ENCODE measurements at places on chromosomes 7 and 10.

DNA sequence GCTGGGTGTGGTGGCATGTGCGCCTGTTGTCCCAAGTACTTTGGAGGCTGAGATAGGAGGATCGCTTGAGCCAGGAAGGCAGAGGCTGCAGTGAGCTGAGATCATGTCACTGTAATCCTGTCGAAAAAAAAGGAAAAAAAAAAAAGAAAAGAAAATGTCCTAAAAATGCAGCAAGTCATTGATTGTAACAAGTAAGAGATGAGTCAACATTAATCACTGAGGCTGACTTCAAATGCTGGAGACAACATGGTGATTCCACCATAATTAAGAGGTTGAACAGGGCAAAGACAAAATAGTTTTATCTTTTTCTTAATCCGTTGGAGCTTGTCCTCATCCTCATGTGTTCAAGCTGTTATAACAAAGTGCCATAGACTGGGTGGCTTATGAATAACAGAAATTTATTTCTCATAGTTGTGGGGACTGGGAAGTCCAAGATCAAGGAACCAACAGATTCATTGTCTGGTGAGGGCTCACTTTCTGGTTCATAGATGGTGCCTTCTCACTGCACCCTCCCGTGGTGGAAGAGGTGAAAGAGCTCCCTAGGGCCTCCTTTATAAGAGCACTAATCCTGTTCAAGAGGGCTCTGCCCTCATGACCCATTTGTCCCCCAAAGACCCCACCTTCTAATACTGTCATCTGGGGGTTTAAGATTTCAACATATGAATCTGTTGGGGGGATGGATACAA is 60.3 kb downstream of the TBXAS1 start:
- no peak for DNase-seq

- no peak for DNase-seq
Observed at GRCh38 chr7:95104739-95105138, 197.3 kb downstream of the PPP1R9A start.

- DNase-seq, result no peak
Observed at GRCh38 chr7:125074141-125074540, 144.5 kb upstream of the POT1 start.

GRCh38 chr7:104231054-104232046 is 23.5 kb upstream of the ORC5 start:
- DNase-seq, result peak; percentile 19

DNA sequence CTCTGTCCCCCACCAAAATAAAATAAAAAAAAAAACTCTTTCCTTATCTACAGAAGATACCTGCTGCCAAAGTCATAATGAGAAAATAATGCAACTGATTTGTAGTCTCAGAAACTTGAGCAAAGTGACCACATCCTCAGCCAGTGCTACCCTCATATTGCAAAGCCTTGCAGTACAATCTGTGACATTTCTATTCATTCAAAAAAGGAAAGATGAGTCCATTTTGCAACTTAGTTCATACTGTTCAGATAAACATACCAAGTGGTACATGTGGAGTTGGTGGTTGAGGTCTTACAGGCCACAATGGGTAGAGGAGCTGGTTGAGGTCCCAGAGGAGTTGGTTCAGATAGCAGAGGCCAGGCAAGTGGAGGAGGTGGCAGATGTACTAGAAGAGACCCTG is 6.5 kb upstream of the EIF5AL1 start:
- no peak for DNase-seq

DNA sequence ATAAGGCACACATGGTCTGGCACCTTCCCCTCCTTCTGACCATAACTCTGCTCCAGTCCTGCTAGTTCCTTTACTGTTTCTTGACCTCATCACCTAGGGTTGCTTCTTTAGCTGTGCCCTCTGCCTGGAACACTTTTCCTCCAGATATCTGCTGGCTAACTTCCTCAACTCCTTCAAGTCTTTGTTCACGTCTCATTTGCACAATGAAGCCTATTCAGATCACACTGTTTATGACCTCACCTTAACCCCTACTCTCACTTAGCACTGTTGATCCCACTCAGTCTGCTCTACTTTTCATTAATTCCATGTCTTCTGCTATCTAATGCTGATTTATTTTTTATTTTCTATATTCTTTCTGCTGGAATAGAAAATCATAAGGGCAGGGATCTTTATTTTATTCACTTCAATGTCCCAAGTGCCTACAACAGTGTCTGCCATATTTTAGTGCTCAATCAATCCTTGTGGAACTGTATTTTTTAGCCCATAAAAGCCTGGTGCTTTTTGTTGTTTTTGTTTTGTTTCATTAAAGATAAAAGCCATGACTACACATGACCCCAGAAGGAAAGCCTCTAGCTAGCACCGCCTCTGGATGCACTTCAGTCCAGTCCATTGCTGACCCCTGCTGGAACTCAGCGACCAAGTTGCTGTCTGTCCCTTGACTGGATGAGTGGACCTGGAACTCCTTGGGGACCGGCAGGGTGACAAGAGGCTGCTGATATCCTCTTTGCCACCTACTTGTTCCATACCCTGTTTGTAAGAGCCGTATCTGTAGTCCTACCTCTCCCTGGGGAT is 12.3 kb downstream of the KLF14 start:
- DNase-seq, result no peak

- no peak for DNase-seq
Observed at GRCh38 chr10:2414039-2414438, 653.3 kb upstream of the PFKP start.

- DNase-seq, result no peak
Observed at GRCh38 chr7:2231992-2232765, 566 bp downstream of the MAD1L1 start.

GRCh38 chr10:109886781-109887140 is 36.5 kb downstream of the XPNPEP1 start:
- no peak for DNase-seq

DNA sequence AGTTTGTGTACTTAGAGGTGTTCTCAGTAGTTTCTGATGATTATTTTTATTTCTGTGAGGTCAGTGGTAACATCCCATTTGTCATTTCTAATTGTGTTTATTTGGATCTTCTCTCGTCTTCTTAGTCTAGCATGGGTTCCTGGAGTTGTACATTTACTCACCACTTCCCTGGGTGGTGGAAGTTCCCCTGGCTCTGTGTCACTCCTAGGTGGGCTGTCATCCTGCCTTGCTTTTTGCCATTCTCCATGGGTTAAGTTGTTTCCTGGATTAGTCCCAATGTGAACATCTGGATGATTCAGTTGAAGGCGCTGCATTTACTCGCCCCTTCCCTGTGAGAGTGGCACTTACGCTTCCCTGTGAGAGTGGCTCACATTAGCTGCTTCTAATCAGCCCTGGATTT is 48.2 kb downstream of the GSAP start:
- DNase-seq, result no peak

DNA sequence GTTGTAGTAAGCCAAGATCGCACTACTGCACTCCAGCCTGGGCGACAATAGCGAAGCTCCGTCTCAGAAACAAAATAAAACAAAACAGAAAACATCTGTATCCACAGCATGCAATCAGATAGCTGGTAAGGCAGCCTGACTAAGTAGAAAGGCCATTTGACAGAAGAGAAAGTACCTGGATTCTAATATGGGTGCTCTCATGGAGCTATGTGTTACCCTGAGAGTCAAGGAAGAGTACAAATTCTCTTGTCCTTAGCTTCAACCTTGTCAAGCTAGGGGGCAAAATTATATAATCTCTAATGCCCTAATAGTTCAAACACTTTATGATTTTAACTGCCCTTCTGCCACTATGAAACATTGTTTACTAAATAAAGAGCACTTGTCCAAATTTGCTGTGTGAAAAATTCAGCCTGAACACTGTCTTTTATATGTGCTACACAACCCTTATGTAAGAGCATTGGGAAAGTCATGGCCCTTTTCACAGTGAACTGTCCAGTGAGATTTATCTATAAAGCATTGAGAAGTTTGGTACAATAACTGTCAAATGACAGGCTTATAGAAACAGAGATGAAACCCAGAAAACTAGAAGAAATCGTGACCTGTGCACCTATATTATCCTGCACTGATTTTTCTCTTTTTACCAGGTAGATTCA is 51.2 kb upstream of the PRKG1 start:
- DNase-seq, result no peak

DNA sequence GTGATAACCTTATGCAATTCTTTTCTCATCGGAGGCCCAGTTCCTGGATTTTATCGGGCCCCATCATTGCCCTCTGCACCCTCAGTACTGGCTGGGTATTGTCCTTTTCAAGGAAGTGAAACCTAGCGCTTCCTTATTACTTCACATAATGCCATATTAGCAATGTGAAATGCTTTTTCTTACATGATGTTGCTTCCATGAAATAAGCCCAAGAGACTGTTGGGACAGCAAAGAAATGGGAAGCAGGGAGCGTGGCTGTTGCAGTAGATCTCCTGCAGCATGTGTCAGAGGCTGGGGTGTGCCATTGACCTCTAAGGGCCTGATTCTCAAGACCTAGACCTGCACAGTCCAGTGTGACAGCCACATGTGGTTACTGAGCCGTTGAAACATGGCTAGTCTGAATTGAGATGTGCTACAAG is 8.1 kb downstream of the CHN2 start:
- DNase-seq, result no peak

DNA sequence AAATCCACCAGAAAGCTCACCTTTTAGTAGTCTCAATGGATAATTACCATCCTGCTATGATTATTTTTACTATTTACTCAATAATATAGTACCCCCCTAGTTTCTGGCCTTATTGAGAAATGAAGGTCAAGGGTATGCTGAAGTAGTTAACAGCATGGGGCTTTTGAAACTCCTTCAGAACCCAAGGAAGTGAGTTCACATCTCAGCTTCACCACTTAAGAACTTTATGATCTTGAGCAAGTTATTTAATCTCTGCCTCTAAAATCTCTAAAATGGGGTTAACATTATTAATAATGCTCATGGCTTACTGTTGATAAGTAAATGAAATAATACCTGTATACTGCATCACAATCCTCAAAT is 5.8 kb downstream of the MTPN start:
- DNase-seq, result no peak

DNA sequence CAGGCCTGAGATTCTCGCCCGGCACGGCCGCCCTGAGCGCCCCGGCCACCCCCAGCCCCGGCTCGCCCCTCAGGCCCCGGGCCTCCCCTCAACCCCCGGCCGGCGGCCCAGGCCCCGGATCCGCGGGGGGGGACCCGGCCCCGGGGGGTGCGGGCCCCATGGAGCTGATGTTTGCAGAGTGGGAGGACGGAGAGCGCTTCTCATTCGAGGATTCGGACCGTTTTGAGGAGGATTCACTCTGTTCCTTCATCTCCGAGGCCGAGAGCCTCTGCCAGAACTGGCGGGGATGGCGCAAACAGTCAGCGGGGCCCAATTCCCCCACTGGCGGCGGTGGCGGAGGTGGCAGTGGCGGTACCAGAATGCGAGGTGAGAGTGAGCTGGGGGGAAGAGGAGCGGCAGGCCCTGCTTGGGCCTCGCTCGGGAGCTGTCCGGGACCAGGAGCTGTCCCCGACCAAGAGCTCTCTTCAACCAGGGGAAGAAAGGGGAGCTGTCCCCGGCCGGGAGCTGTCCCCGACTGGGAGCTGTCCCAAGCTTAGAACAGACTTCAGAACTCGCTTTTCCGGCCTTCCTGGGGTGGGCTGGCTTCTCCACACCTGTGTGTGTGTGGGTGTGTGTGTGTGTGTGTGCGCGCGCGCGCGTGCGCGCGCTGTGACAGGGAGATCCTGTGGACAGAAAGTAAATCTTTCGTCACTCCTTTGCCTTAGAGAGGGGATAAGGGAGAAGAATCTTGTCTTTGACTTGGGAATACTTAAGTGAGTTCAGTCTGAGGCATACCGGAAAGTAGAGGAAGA is 510 bp downstream of the ZSWIM8 start:
- DNase-seq, result peak; percentile 36

- no peak for DNase-seq
Observed at GRCh38 chr10:130895161-130895560, 416.4 kb downstream of the TCERG1L start.

DNA sequence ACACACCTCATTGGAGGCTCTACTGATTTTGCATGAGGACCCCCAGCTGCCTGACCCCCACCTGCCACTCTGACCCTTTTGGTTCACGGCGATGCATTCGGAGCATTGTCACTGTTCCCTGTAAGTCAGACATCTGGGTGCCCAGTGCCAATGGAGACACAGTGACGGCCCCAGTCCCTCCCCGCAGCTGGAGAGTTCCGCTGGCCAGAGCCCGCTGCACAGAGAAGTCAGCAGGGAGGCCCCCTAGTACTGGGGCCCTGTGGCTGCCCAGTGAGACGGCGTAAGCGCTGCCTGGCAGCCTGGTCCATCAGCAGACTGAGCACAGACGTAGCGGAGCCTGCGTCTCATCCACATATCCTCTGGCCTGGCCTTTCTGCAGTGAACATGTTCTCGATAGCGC is 77.5 kb downstream of the NKX6-2 start:
- no peak for DNase-seq

DNA sequence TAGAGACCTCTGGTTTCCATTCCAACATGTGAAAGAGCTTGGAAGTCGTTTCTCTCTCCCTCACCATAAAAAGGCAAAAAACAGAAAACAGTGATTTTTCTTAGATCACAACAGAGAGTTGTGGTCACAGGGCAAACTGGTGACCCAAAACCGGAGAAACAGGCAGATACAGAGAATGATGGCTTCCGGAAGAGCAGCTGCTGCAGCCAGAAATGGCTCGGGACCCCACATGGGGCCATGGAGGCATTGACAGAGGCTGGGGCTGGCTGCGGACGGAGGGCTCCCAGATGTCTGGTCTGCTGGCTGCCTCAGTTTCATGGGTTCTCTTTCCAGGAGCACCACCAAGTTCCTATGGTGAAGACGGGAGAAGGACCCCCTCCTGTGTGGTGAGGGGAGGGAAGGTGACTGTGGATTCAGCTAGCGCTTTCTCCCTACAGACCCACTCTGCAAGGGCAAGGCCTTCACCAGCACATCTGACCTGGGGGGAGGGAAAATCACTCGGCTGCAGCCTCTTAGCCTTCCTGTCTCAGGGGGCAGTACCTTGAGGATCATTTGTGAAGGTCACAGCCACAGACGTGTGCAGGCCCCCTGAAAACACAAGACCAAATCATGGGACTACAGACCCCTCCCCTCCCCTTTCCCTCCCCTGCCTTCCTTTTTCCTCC is 81.4 kb downstream of the WDR37 start:
- DNase-seq, result no peak

GRCh38 chr7:20235288-20235687 is 18.1 kb upstream of the MACC1 start:
- DNase-seq, result no peak

GRCh38 chr10:88088441-88089340 is 225.3 kb downstream of the PTEN start:
- DNase-seq, result no peak

GRCh38 chr7:13217768-13218167 is 530.3 kb downstream of the ARL4A start:
- DNase-seq, result no peak

Data from activated T-cell treated with anti-CD3 and anti-CD28 coated beads for 4 hours (primary cell).